ENCODE measurements at places on chromosomes 7 and 10.

- no peak for DNase-seq
Measured at GRCh38 chr10:132143162-132143561, 43.6 kb upstream of the DPYSL4 start.

DNA sequence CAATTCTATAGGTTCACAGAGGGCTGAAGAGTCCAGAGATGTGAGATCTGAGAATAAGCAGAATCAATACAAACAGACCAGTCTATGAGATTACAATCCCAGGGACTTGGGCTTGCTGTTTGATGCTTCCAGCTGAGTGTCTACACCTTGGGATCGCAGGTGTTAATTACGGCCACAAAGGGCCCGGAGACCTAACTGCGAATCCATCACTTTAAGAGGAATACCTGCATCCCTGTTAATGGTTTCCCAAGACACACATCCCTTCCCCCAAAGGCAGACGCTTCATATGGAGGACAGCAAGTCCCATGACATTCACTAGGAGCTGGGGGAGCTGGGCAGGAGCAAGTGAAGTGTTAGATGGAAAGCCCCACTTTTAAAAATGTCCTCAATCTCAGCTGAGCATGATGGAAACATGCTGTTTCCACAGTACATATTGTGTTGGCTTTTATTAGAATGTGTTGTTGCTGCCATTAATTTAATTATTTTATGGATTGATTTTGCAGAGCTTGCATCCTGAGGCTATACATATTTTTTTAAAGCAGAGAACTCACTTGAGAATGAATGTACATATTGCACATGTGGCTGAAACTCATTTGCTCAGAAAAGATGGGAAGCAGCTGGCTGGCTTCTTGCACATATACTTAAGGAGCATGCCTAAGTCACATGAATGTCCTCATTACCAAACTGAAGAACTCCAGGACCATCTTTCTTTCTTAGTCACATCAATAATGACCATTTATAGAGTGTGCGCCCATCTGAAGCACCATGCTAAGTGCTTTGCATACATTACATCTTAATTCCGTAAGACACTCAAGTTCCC lies 151.3 kb downstream of the NEBL start:
- DNase-seq, result no peak

DNA sequence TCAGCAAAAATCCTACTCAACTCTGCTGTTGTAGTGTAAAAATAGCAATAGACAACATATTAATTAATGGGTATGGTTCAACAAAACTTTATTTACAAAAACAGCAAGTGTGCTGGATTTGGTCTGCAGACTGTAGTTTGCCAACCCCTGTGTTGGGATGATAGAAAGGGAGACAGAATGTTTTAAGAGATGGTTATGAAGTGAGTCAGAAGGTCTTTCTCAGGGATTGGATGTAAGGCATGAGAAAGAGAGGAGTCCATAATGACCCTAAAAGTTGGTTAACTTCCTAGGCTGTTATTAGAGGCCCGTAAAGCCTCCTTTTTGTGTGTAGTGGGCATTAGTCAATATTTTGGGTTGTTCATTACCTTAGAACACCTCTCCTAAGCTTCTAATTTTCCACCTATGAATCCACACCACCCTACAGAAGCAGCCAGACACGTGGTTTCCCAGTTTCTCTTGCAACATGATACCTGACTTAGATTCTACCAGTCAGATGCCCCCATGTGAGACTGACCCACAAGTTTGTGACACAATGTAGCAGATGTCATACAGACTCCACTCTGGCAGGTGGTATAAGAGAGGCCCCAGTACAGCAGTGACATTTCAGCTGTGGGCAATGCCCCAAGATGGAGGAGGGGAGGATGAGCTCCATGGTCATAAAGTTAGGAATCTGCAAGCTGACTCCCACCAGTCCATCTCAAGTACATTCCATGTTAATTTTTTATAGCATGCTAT lies 1015.6 kb downstream of the KCNMA1 start:
- no peak for DNase-seq

DNA sequence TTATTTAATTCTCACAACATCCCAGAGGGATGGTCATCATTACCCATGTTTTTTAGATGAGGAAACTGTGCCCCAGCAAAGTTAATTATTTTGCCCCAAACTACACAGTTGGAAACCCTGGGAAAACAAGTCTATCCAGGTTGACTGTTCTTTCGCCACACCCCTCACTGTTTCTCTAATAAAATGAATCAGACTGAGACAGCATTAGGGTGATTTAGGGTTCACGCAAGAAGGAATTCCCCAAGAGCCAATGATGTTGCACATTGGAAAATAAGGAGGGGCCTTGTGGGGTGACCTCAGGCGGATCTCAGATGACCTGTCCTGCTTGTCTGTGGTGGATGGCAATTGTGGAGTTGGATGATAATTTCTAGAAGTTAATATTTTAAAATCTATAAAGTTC lies 135.7 kb upstream of the TBX20 start:
- DNase-seq, result no peak

GRCh38 chr10:24469993-24470392 lies 253.7 kb downstream of the ARHGAP21 start:
- no peak for DNase-seq

DNA sequence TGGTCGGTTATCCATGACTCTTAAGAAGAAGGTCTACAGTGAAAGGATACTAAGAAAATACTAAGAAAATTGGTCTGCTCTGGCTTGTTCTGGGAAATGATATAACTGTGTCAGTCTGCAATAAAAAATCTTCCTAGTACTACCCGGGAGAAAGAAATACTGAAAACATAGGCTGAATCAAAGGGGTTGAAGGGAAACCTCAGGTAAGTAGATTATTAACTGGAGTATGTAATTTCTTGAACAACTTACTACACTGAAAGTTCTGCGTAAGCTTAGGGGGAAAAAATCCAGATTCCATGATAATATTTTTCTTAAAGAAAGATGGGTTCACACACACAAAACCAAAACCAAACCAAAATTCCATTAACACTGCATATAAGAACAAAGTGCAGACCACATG lies 143.3 kb downstream of the KMT2E start:
- DNase-seq, result no peak

- DNase-seq, result no peak
Measured at GRCh38 chr7:155259866-155260497, 37.7 kb upstream of the INSIG1 start.

DNA sequence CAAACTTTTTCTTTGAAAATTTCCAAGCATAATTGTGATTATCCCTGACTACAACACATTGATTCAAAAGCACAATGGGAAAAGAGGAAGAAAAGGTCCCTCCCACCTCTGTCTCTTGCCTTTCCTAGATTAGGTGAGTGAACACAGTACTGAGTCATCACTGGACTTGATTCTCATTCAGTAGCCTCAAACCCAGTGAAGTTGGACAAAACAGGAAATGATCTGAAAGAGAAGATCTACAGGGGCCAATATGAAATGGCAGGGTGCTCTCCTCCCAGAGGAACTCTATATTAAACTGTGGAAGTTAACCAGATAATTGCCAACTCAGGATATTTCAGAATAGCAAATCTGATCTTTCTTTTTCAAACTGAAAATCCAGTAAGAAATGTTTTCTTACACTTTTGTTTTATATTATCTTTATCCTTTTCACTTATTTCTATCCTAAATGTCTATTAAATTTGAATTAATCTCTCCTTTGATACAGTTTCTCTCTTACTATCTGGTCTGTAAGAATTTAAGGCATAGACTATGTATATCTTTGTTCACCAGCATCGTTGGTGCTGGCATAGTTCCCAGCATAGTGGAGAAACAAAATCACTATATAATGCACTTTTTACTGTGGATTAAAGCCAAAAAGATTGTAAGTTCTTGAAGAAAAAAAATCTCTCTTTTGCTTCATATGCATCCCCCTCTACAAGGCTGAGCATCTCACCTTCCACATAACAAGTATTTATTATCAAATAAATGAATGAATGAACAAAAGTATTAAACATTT lies 41.4 kb upstream of the IKZF1 start:
- DNase-seq, result no peak

DNA sequence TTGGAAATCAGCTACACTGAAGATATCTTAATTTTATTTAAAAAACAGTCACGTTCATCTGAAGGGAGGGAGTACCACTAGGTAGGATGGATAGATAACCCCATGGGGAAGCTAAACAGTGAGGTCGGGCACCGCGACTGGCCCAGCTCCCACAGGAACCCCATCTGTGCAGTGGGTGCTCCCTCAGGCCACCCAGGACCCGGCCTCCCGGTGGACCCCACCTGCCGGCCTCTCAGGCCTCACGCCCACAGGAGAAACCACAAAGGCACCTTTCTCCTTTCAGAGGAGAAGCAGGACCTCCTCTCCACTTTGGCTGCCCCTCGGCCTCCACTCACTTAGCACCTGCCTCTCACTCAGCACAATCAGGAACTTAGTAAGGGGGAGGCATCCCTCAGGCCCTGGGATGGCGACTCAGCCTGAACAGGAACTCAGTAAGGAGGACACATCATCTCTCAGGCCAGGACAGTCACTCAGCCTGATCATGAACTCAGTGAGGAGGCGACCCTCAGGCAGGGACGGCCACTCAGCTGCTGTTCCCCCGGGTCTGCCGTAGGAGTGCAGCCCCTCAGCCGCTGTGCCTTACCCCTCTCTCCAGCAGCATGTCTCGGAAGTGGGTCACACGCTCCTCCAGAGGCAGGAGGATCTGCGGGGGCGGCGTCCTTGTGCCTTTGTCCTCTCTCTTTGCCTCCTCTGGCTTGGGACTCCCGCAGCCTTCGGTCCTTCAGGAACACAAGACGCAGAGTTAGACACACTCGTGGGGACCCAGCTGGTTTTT lies 195.1 kb downstream of the TCERG1L start:
- DNase-seq, result no peak

DNA sequence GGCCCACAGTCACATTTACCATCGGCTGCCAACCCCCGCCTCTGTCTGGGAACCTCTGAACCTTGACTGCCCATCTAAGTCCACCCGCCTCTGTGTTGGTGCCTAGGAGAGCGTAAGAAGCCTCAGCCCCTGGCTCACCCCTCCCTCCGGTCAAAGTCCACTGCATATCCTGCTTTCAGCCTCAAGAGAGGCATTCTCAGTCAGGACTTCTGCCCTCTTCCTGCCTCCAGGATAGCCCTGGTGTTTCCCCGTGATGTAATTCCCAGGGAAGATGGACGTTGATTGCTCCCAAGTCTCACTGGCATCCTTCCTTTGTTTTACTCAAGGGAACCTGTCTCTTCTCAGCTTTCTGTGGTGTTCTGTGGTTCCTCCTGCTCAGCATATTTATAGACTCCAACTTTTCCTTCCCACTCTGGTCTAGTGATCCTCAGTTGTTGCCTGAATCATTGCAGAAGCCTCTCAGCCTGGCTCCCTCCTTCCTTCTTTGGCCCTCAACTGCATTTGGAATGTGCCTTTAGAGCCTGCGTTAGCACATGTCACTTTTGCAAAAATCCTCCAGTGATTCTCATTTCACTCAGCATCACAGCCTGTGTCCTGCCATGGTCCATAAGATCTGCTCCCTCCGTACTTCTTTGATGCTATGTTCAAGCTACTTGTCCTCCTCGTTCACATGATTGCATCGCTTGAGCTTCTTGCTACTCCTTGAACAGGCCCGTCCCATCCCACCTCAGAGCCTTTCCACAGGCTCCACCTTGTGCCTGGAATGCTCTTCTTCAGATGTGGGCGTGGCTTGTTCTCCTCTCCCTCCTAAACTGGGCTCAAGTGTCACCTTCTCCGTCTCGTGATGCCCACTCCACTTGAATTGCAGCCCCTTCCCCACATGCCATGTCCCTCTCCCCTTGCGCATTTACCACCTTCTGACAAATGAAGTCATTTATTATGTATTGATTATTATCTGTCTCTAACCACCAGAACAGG lies 124.2 kb downstream of the PLPP4 start:
- no peak for DNase-seq

DNA sequence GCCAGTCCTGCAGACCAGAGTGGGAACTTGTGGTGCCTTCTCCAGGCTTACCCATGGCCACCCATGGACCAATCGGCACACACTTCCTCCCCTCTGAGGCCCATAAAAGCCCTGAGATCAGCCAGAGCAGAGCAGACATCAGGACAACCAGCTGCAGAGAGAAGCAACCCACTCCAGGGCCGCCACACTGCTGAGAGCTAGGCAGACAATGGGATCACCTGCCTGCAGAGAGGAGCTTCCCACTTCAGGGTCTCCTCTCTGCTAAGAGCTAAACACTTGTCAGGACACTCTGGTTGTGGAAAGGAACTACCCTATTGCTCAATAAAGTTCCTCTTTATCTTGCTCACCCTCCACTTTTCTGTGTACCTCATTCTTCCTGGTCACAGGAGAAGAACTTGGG lies 34.0 kb downstream of the C7orf25 start:
- no peak for DNase-seq

GRCh38 chr10:131974034-131974817 lies 7.5 kb downstream of the BNIP3 start:
- DNase-seq, result no peak

DNA sequence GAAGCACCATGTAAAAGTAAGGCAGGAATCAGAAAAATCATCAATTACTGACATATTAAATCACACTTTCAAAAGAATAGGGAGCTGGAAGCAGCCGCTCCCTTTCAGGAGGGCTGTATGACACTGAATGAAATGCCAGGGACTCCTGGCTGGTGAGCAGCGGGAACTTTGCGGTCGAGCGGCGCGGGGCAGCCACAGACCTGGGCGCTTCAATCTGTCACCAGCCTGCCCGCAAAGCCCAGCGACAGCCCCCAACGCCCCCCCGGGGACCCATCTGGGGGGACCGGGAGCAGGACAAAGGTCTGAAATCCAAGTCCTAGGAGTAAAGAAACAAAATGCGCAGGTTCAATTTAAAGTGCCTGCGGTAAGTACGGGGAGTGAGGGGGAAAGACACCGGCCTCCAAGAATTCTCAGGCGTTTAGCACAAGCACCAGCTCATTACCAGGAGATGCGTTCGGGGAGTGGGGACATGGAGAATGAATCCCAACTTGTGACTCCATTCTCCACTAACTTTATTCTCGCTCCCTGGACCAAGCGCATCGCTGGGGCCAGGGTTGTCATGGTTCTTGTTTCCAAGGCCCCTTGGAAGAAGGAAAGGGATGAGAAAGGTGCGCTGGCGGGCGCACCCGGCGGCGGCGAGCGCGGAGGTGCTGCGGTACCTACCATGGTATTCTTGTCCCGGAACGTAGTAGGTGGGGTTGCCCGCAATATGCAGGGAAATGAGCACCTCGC lies 824 bp downstream of the RELN start:
- DNase-seq, result no peak

DNA sequence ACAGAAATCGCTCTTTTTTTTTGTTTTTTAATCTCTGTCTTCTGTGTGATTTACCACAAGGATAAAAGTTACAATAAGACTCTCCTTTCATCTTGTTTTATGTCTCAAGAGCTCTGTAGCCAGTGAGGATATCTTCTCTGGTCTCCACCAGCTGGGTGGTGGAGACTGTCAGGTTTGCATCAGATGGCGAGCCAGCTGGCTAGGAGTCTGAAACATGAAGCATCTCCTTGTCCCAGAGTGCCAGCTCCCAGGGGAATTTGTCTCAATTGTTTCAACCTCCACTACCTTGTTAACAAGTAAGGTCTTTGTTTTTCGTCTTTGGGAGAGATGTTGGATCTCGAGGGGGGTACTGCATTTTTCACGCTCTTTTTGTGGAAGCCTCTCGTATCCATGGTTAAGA lies 47.3 kb downstream of the FRMPD2 start:
- DNase-seq, result no peak

- DNase-seq, result no peak
Measured at GRCh38 chr10:95429639-95430038, 131.5 kb downstream of the SORBS1 start.

GRCh38 chr10:34889004-34889869 lies 74.1 kb upstream of the PARD3 start:
- no peak for DNase-seq

Measured in activated naive CD4-positive, alpha-beta T cell treated with anti-CD3 and anti-CD28 coated beads, Interleukin-2, amount 50 U/mL, for 16 hours (primary cell).